Stimulated activated CD8-positive, alpha-beta memory T cell treated with anti-CD3 and anti-CD28 coated beads, Interleukin-15, amount 100 ng/mL, for 24 hours (primary cell): ENCODE measurements at places on chromosomes 13 and 19.

DNA sequence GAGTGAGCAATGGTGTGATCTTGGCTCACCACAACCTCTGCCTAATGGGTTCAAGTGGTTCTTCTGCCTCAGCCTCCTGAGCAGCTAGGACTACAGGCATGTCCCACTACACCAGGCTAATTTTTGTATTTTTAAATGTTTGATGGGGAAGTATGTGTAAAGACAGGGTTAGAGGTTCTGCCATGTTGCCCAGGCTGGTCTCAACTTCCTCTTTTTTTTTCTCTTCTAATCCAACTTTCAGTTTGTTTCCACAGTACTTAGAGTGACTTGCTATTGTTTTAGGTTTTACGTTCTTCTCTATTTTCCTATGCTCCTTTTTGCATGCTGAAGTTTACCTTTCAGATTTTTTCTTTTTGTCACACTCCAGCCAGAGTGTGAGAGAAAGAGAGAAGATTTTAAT, 1433.0 kb downstream of the UQCRFS1 start:
- DNase-seq, result no peak

DNA sequence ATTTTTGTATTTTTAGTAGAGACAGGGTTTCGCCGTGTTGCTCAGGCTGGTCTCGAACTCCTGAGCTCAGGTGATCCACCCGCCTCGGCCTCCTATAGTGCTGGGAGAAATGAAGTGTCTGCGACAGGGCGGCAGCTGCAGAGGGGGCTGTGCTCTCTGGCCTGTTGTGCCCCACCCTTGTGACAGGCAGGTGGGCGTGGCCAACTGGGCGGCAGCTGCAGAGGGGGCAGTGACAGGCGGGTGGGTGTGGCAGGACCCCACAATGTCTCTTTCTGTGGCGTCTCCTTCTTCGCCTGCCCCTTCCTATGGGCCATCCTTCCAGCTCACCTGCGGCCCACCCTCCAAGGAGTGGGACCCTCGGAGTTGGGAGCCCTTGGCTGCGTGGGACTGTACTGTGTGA, 11.8 kb downstream of the STK11 start:
- no peak for DNase-seq

- DNase-seq, result no peak
Measured at GRCh38 chr13:106530171-106530851, 5.2 kb downstream of the EFNB2 start.

- no peak for DNase-seq
Measured at GRCh38 chr13:112796190-112796915, 106.5 kb downstream of the ATP11A start.

- DNase-seq, result no peak
Measured at GRCh38 chr13:102593466-102593865, 3.3 kb upstream of the TPP2 start.

DNA sequence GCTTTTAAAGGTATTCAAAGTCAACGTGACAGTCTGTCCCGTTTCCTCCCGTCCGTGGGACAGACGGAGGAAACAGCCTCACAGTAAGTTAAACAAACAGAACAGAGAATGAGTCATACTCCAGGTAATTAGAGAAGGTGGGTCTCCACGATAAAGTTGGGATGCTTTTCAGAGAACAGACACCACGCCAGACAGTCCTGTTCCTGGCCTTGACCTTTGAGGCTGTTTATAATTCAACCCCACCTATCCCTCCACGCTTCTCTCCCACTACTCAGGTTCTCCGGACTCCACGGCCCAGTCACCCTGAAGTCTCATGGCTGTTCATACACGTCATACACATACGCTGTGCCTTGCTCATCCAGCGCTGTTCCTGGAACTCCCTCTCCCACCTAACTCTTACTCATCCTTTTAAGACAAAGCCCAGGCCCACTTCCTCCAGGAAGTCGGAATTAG, 42.5 kb downstream of the ARHGEF18 start:
- no peak for DNase-seq

DNA sequence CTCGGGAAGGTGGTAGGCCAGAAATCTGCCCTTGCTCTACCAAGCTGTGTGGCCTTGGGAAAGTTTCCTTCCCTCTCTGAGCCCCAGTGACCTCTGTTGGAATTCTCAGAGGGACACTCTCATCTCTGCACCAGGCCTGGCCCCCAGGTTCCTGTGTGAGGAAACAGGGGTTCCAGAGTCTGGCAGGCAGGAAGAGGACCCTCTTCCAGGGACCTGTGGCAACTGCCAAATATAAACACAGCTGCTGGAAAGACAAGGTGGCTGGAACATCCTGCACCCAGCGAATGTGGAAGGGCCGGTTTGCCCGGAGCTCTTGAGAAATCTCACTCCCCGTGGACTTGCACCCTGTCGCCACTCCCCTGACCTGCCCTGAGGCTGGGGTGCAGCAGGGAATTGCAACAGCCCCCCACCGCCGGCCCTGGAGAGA, 52.8 kb downstream of the GADD45B start:
- DNase-seq, result no peak

GRCh38 chr19:53868892-53869804, 1.5 kb downstream of the MYADM start:
- peak; percentile 53 for DNase-seq

- no peak for DNase-seq
Measured at GRCh38 chr19:35130761-35131720, 3.8 kb downstream of the LGI4 start.

- no peak for DNase-seq
Measured at GRCh38 chr19:722553-723101, 13.9 kb downstream of the PALM start.

GRCh38 chr19:31340042-31341025, 8.9 kb downstream of the TSHZ3 start:
- DNase-seq, result no peak

DNA sequence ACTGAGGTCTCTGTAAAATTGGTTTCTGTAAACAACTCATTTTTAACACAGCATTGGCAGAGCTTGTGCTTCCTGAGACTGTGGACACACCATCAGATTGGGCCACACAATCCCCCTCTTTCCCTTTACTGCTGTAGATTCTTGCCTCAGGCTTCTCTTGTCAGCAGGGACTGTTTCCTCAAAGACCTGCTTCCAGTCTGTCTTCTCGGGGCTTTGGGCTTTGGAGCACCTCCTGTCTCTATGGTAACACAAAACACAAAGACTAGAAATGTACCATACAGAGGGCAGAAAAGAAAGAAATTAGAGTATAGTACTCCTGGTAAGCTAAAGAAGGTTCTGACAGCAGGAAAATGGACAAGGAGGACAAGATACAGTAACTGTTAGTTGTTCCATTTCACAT, 484.5 kb downstream of the DIAPH3 start:
- DNase-seq, result no peak

- no peak for DNase-seq
Measured at GRCh38 chr13:103033999-103034398, 32.2 kb downstream of the SLC10A2 start.

GRCh38 chr19:53190253-53190652, 2.9 kb downstream of the ZNF665 start:
- DNase-seq, result no peak

GRCh38 chr19:11540645-11541044, 2.0 kb downstream of the CNN1 start:
- DNase-seq, result no peak

- DNase-seq, result no peak
Measured at GRCh38 chr13:98450539-98451111, 126.3 kb downstream of the STK24 start.

GRCh38 chr19:928471-929202, 2.8 kb downstream of the ARID3A start:
- no peak for DNase-seq

DNA sequence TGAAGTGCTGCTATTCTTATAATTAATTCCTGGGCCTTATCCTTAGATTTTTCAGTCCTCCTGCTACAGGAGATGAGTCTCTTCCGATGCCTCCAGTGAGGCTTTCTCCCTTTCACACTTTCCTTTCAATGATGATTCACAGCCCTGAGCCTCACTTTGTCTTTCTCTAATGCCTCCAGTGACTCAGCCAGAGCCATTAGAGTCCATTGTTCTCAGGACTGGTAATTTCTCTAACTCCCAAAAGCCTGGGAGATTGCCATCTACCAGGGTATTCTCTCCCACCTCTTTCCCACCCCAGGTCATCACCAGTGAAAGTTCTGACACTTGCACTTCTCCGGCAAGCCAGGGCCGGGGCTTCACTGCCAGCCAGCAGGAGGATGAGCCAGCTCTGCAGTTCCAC, 49.6 kb upstream of the ARGLU1 start:
- no peak for DNase-seq

GRCh38 chr13:112174476-112175110, 107.6 kb downstream of the SOX1 start:
- DNase-seq, result no peak

DNA sequence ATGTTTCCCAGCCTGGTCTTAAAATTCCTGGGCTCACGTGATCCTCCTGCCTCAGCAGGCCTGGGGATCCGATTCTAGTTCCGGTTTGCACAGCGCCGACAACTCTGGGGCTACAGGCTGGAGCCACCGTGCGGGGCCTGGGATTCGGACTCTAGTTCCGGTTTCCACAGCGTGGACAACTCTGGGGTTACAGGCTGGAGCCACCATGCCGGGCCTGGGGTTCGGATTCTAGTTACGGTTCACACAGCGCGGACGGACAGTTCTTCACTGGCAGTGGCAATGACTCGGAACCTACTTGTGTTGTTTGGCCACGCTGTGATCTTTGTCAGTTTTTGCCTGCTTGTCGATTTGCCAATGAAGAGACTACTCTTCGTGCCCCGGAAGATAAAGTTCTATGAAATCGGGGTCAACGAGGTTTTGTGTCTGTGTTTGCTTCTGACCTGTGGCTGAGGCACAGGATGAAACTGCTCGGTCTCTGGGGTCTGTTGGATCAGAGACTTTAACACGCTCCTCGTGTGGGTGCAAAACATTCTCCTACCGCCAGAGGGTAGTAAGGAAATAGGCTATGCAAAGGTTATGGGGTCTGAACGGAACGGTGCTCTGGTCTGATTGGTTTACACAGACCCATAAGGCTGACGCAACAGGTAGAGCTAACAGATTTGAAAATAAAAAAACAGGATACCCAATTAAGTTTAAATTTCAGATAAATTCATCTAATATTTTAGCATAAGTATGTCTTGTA, 12.1 kb upstream of the ZSCAN1 start:
- no peak for DNase-seq

GRCh38 chr13:87042946-87043345, 628.2 kb upstream of the SLITRK5 start:
- no peak for DNase-seq

- no peak for DNase-seq
Measured at GRCh38 chr13:41767801-41768200, 193.1 kb downstream of the VWA8 start.

GRCh38 chr13:110361365-110361911, 54.4 kb downstream of the COL4A2 start:
- no peak for DNase-seq

GRCh38 chr13:96020155-96020575, 33.0 kb downstream of the UGGT2 start:
- DNase-seq, result no peak

DNA sequence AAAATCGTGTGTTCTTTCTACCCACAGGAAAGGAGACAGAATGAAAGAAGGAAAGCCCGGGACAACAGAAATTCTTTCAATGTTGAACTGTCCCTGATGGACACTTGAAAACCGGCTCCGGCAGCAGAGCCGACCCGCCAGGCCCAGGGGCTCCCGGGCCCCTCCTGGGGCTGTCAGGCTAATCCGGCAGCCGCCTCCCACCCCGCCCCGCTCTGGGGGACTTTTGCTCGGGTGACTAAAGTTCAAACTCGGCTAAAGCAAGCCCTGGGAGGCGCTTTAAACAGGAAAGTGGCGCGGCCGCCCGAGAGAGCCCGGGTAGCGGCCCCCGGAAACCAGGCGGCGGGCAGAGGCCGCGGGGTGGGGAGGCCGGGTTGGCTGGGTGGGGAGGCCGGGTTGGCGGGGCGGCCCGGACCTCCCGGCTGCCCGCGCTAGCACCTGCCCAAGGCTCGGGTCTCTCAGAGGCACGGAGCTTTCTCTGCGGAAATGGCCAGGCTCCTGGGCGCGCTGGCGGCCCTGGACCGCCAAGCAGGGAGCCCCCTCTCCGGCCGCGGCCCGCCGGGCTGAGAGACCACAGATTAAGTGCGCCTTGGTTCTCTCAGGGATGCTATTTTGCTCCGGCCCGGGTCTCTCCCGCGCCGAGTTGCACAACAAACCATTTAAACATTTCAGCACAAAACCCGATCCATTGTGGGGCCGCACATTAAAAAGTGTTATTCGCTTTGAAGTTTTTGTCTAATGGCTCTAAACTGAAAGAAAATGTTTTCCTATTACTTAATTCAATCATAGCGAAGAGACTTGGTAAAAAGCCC, 2.6 kb upstream of the GSX1 start:
- no peak for DNase-seq

GRCh38 chr13:23766283-23766682, 122.9 kb downstream of the MIPEP start:
- no peak for DNase-seq

GRCh38 chr13:112850273-112850672, 118.7 kb upstream of the MCF2L start:
- DNase-seq, result no peak

- DNase-seq, result no peak
Measured at GRCh38 chr19:56193981-56194640, 3.5 kb downstream of the ZSCAN5B start.

GRCh38 chr19:41322451-41322850, 12.5 kb downstream of the CCDC97 start:
- DNase-seq, result no peak

- no peak for DNase-seq
Measured at GRCh38 chr19:4722671-4723594, 709 bp downstream of the DPP9 start.

- no peak for DNase-seq
Measured at GRCh38 chr13:68234274-68234673, 1004.1 kb upstream of the PCDH9 start.

GRCh38 chr19:35232912-35233311, 4.4 kb upstream of the FAM187B start:
- no peak for DNase-seq
